ENCODE measurements at places on chromosomes 13 and 19. TPM values are rescaled to one million over a fixed set of nuclear protein-coding genes. Genes with fewer than 3 reads are reported as not detected.

ACP7 gene
- total RNA-seq = not detected

IRS2 gene
- total RNA-seq = 31.2 TPM

FXYD1 gene
- 202 TPM for total RNA-seq

TMEM147 gene
- 48.0 TPM for total RNA-seq

DNA sequence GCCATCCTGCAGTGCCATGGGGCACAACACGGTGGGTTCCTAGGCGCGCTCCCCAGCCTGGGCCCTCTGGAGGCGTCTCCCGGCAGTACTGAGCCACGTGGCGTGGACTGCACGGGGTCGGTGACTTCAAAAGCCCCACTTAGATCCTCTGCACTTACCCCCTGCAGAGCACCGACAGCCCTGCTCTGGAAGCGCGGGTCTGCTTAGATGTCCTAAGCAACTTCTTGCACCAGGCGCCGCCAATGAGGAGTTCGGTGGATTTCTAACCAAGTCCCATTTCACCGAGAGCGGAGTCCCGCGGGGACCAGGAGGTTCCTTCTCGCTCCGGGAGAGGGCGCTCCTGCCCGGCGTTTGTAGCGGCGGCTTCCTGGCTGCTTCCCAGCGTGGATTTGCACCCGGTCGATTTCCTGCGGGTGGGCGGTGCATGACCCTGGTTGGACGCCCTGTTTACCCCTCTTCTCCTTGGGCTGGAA is 25.2 kb upstream of the ZNF845 start:
- DNase-seq = peak; percentile 78

Data from aorta (tissue), 5 donors.